ENCODE measurements at places on chromosomes 2 and 18.

GRCh38 chr2:290090-290722 is 2.3 kb upstream of the ALKAL2 start:
- no peak for DNase-seq

- DNase-seq = no peak
Observed at GRCh38 chr2:179555691-179556283, 291.2 kb upstream of the SESTD1 start.

DNA sequence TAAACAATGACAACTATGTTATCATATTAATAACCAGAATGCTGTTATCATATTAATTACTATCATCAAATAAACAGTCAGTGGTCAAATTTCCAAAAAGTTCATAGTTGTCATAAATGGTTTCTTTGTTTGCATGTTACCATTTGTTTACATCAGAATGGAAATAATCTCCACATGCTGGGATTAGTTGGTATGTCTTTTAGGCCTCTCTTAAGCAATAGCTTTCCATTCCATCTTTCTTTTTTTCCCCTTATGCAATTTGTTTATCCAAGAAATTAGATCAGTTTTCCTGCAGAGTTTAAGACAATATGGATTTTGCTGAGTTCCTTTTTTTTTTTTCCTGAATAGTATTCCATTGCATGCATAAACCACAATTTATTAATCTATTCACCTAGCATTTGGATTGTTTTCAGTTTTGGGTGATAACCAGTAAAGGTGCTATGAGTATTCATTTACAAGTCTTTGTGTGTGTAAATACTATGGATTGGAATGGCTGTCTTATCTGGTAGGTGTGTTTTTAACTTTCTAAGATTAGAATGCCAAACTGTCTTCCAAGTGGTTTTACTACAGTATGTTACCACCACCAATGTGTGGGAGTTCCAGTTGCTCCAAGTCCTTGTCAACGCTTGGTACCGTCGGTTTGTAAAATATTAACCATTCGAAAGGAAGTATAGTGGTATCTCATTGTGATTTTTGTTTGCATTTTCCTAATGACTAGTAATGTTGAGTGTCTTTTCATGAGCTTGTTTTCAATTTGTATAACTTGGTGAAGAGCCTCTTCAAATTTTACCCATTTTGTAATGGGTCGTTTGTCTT is 33.3 kb upstream of the TXNDC2 start:
- DNase-seq = no peak

DNA sequence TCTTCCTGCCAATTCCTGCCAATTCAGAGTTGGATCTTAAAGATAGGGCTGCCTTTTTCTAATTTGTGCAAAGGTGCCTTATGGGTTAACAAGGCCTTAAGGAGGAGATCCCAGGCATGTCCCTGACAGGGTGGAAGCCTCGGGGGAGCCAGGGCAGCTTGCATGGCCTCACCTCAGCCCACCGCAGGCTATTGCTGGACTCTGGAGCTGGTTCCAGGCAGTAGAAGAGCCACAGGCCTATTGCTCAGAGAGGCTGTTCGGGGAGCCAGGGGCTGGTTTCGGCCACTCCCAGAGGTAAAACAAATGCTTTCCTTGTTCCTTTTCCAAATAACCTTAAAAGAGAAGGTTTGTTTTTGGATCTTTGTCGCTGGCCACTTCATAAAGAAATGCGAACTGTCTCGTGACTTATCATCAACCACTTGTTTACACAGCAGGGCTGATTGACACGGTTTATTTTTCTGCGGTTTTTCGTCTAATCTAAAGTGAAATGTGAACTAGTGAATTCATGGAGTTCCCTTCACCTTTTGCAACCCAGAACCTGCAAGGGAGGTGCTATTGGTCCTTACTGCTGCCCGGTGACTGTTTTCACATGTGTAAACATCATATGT is 108.6 kb downstream of the APOB start:
- no peak for DNase-seq

- no peak for DNase-seq
Observed at GRCh38 chr18:38586327-38586726, 1020.7 kb upstream of the CELF4 start.

- no peak for DNase-seq
Observed at GRCh38 chr2:113179446-113180045, 5.8 kb downstream of the PSD4 start.

DNA sequence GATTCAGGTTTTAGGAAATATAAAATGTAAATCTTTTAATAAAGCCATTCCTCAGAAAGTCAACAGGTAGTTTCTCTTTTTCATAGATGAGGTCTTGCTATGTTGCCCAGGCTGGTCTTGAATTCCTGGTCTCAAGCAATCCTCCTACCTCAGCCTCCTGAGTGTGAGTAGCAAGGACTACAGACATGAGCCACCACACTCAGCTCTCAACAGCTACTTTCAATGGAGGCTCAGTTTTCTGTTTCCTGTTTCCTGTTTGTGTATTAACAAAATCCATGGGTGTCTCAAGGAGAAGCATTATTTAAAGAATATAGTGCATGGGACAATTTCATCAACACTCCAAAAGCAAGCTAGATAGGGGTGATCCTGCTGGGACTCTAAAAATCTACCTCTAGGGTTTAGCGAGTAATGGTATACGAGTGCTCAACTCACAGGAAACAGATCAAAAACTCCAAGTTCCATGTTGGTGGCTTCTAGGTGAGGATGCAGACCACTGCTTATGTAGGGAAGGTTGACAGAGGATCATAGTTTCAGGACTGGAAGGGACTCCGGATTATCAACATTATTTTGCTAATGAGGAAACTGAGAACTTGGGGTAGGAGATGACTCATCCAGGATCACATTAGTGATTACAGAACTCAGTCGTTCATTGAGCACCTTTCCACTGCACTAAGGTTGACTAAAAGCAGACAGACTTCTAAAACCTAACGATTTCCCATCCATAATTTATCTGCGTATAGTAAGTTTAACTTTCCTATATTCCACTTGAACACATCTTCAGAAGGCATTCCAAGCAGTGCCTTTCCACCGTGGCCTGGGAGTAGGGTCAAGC is 61.7 kb upstream of the WIPF1 start:
- no peak for DNase-seq

- DNase-seq = no peak
Observed at GRCh38 chr2:5067816-5068215, 624.4 kb upstream of the SOX11 start.

DNA sequence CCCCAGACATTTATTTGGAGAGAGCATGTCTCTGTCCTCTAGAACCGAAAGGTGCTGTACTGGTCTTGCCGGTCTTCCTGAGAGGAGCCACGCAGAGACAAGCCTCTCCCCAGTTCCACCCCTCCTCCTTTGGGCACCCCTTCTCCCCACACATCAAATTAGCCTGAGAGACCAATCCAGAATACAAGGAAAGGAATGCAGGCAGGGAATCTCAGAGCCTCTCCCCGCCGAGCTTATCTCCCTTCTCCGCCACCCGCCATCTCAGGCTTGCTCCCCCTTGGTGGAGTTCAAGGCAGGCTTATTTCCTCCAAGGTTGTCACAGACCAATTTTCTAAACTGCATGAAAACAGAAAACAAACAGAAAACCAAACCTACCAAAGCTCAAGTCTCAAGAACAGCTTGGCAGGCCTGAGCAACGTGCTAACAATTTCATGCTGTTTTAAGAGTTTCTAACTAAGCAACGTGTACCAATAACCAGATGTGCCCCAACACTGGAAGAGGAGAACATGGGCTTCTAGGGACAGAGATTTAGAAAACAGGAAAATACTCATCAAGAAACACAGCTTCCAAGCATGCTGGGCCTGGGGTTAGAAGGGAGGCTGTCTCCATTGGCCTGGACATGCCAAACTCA is 124.5 kb upstream of the PKDCC start:
- DNase-seq = no peak

DNA sequence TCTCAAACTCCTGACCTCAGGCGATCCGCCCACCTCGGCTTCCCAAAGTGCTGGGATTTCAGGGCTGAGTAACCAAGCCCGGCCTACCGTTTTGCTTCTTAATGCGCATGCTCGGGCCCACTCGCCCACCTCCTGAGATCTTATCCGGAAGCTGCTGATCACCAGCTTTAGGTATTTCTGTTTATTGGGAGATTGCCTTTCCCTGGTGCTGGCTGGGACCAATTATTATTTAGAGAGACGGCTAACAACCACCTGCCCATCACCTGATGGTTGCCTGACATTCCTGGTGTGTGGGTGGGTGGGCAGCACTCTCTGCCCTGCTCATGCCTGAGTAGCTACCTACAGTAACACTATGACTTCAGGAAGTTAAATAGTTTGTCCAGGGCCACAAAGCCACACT is 56.3 kb upstream of the ZNF532 start:
- no peak for DNase-seq

GRCh38 chr2:100352521-100352920 is 30.2 kb upstream of the LONRF2 start:
- DNase-seq = no peak

GRCh38 chr2:2880938-2881337 is 496.7 kb downstream of the EIPR1 start:
- DNase-seq = no peak

- no peak for DNase-seq
Observed at GRCh38 chr2:84641021-84641420, 124.7 kb downstream of the DNAH6 start.

GRCh38 chr2:48600204-48600813 is 17.3 kb upstream of the GTF2A1L start:
- peak; percentile 70 for DNase-seq

DNA sequence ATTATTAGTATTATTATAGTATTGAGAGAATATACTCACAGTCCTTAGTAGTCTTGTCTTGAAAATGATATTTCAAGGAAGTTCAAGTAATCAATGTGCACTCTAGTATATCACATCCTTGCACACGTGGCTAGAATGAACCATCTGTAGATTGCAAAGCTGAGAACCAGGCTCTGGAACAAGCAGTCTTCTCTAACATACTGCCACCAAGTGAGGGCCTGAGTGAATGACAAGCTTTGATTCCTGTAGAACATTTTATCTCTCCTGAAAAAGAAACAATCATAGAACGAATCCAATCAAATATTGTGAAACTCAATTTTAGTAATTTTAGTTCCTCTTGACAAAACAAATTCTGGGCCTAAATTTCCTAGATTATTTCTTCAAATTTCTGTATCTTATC is 55.3 kb upstream of the SULT1C3 start:
- DNase-seq = peak; percentile 43

- DNase-seq = no peak
Observed at GRCh38 chr2:69847068-69847828, 17.8 kb downstream of the GMCL1 start.

DNA sequence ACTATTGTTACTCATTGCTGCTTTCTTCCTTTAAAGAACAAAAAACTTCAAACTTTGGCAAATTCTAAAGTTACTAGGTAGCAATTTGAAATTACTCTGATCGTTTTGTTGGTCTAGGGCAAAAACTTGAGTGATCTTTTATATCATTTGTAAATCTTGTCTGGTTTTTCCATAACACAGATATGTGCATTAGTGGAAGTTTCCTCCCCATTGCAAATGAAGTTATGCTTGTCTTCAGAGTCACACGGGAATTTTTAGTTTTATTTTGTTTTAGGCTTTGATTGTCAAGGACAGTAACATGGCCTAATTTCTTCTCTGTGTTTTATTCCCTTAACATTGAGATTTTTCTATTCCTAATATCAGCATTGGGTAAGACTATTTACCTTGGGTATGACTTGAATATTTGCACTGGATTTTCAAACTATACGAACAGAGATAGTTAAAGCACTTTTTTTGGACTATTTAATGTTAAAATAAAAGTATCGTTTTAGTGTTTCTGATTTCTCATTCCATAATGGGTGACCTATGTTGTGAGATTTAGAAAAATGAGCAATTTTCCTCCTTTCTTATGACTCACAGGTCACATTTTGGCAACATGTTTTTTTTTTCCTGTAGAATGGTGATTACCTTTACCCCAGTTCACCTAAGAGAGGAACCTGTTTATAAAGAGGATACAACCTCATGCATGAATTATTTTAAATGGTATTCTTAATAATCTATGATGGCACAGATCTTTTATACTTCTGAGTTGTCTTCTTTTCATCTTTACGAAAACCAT is 65.0 kb downstream of the BABAM2 start:
- no peak for DNase-seq

DNA sequence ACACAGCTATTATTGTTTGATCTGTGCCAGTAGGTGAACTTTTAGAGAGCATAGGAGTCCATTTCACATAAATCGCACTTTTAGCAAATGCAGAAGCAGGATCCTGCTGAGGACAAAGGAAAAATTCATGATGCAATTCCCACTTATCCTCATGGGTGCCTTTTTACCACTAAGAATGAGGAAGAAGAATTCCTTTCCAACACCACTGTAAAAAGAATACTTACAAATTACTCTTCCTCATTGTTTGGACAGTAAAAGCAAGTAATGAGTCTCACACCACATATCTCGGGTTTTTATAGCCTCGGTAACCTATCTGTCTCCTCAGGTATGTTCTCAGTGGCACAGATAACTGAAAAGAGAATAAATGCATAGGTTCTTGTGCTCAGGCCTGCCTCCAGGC is 238.5 kb downstream of the MTX2 start:
- DNase-seq = no peak

DNA sequence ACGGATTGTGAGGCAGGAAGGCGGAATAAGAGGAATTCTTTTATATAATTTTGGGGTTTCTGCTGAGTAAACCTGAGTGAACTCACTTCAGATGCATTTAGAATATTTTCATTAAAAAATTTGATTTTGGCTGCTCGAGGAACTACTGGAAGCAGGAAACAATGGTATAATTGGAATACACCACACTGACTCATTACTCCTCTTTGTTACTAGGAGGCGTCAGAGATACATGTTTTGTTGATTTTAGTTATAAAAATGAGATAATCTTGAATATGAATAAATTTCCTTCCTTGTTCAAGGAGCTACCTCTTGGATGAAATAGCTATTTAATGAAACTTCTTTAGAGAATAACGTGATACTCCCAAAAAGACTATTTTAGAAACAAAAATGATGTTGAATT is 97.4 kb downstream of the ANKRD36 start:
- no peak for DNase-seq

DNA sequence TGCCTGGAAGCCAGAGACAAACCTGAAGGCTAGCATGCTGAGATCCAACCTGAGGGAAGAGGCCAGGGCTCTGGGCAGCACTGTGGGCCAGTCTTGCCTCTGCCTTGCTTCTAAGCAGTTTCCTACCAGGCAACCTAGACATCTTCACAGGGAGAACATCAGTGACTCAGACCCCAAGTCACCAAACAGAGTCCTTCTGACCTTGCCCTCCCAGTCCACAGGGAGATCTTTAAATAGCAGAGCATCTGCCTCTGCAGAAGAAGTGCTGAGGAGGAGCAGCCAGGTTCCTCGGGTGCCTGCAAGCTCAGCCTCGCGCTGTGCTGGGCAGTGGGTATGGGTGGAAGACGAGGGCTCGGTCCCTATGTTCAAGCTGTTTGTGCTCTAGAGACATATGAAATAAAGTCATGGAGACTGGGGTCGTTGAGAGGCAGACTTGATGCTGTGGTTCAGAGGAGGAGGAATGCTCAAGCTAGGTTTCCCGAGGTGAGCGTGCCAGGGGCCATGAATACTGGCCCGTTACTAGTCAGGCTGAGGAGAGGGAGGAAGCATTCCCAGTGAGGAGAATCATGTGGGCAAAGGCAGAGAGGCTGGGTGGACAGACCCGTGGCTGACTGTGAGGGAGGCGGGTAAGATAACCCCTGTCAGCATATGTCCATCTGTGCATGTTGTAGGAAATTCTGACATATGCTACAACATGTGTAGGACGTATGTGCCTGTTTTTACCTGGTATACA is 66.5 kb downstream of the BOLA3 start:
- no peak for DNase-seq

Data from NAMALWA (cell line).